ENCODE measurements at places on chromosomes 12 and 14. TPM values are rescaled to one million over a fixed set of nuclear protein-coding genes. Genes with fewer than 3 reads are reported as not detected.

DNA sequence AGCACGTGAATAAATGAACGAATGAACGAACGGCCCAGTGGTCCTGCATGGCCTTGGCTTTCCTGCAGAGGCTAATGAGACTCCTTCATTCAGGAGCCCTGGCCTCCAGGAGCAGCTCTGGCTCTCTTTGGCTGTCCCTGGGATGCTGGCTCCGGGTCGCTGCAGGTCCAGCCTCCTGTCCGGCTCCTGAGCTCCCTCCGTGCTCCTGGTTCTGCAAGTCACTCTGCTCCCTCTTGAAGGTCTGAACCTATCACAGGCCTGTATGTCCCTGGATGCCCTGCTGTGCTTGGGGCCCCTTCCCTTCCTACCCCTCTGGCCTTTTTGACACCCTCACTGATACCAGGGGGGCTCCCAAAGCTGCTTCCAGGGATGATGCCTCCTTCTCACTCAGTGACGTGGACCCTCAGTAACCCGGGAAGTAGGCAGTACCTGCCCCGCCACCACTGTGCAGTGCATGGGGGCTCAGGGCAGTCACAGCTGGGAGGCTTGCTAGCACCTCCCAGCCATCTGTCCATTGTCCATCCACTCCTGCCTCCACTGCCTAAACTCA is 133.7 kb upstream of the C14orf180 start:
- no peaks in the 10 kb centered on the region for H3K4me1 ChIP-seq
- no peak overlapping the region for H3K4me3 ChIP-seq
- no peaks in the 10 kb centered on the region for H3K36me3 ChIP-seq
- H3K27ac ChIP-seq = no peak overlapping the region

Gene OVCH1
- total RNA-seq = not detected

- H3K4me1 ChIP-seq = peaks cover 34% of the 10 kb centered on the region
- no peak for DNase-seq
- H3K27ac ChIP-seq = no peak overlapping the region
- no peak overlapping the region for H3K4me3 ChIP-seq
These were observed 11.0 kb downstream of the RESF1 start for GRCh38 chr12:31970199-31970598.

- no peaks in the 10 kb centered on the region for H3K27me3 ChIP-seq
- H3K4me3 ChIP-seq = no peak overlapping the region
- no peak overlapping the region for H3K27ac ChIP-seq
These were observed 89.9 kb downstream of the TBX5 start for GRCh38 chr12:114316076-114316475.

GRCh38 chr12:98399532-98399931 is 115.9 kb upstream of the TMPO start:
- H3K4me3 ChIP-seq = peak overlapping the region; percentile 63
- H3K36me3 ChIP-seq = no peaks in the 10 kb centered on the region
- peak overlapping the region; percentile 33 for H3K27ac ChIP-seq
- peak; percentile 48 for DNase-seq

- H3K36me3 ChIP-seq = peaks cover 11% of the 10 kb centered on the region
- DNase-seq = no peak
- H3K27me3 ChIP-seq = no peaks in the 10 kb centered on the region
- H3K4me3 ChIP-seq = no peak overlapping the region
- peaks cover 10% of the 10 kb centered on the region for H3K4me1 ChIP-seq
These were observed 75.5 kb downstream of the RAD52 start for GRCh38 chr12:873954-874353.

Gene REP15
- not detected for total RNA-seq

- no peaks in the 10 kb centered on the region for H3K4me1 ChIP-seq
- H3K27ac ChIP-seq = no peak overlapping the region
- no peak for DNase-seq
- H3K4me3 ChIP-seq = no peak overlapping the region
- no peaks in the 10 kb centered on the region for H3K36me3 ChIP-seq
- H3K27me3 ChIP-seq = no peaks in the 10 kb centered on the region
These were observed 673.0 kb upstream of the FLRT2 start for GRCh38 chr14:84856751-84857534.

DNA sequence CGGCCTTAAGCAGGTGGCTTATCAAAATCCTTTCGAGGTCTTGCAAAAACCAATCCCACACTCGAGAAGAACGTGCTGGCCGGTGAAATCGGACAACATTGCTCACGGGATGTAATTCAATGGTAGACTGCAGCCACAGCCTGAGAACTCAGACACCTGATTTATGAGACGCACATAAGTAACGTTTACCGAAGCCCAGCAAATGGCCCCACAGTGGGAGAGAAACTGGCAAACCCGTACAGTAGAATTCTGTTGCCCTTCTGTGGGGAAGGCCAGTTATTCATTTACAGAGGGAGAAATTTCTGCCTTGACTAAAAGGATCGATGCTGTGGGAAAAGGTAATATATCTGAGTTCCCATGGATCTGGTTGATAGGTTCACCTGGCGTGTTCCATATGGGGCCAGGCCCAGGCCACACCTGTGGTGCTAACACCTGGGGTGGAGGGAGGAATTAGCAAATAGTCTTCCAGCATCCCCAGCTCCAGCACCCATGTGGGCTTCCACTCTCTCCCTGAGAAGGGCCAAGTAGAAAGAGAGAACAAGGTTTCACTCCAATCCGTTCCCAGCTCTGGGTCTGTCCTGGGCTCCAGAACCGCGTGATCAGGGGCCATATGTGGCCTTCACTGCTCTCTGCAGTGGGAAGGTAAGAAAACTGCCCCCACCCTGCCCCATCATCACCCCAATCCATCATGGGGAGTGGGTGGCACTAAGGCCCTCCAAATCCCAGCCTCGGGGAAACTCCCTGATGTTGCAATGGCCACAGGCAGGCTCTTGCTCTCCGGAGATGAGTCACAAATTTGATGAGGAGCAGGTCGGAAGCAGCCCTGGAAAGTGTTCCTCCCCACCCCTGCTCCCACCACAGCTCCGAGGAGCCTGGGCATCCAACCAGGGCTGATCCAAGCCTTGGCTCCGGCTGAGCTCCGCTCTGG is 12.7 kb downstream of the BDKRB1 start:
- H3K27me3 ChIP-seq = no peaks in the 10 kb centered on the region
- no peak overlapping the region for H3K27ac ChIP-seq
- no peaks in the 10 kb centered on the region for H3K36me3 ChIP-seq
- no peak overlapping the region for H3K4me3 ChIP-seq
- DNase-seq = no peak

GRCh38 chr12:42407306-42407705 is 81.3 kb downstream of the PPHLN1 start:
- H3K36me3 ChIP-seq = peaks cover 20% of the 10 kb centered on the region
- H3K27me3 ChIP-seq = no peaks in the 10 kb centered on the region
- no peak overlapping the region for H3K27ac ChIP-seq
- no peak for DNase-seq

DNA sequence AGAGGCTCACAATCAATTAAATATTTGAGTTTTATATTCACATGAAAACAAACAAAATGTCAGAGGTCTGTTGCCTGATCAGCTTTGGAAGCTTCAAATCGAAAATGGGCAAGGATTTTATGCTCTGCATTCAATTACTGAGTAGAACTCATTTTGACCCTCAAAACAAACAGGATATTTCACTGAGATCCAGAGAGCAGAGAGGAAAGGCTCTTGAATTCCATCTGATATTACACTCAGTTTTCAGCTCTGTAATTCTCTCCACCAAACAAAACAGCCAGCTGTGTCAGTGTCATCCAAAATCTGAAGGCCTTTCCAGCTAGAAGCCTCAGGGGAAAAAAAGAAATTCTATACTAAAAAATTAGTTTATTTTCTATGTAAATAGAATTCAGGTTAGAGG is 128.6 kb upstream of the FLRT2 start:
- H3K36me3 ChIP-seq = peaks cover 1% of the 10 kb centered on the region
- no peak overlapping the region for H3K4me3 ChIP-seq
- DNase-seq = no peak
- H3K4me1 ChIP-seq = no peaks in the 10 kb centered on the region

GRCh38 chr14:93084866-93085857 is 30.6 kb downstream of the ITPK1 start:
- no peaks in the 10 kb centered on the region for H3K27me3 ChIP-seq
- H3K36me3 ChIP-seq = peaks cover 11% of the 10 kb centered on the region
- peak overlapping the region; percentile 88 for H3K27ac ChIP-seq
- peak overlapping the region; percentile 81 for H3K4me3 ChIP-seq

Gene CACNB3
- 13.4 TPM for total RNA-seq

- peak; percentile 78 for DNase-seq
- peak within 1 kb of the TSS; percentile 93 for H3K4me3 ChIP-seq
- H3K27ac ChIP-seq = peak within 1 kb of the TSS; percentile 88
- no peaks in the 10 kb centered on the region for H3K27me3 ChIP-seq
- peaks cover 19% of the 10 kb centered on the region for H3K4me1 ChIP-seq
These were observed at the start of gene REC8 for GRCh38 chr14:24171422-24172260. Gene REC8, plus strand, starts transcription at chr14:24172080. Its CDS starts 473 bp downstream, at chr14:24172553.

GRCh38 chr14:95481391-95482022 is 34.9 kb downstream of the SYNE3 start:
- H3K4me1 ChIP-seq = peaks cover 29% of the 10 kb centered on the region
- H3K27me3 ChIP-seq = no peaks in the 10 kb centered on the region
- no peak for DNase-seq

Gene NAV3
- not detected for total RNA-seq

DNA sequence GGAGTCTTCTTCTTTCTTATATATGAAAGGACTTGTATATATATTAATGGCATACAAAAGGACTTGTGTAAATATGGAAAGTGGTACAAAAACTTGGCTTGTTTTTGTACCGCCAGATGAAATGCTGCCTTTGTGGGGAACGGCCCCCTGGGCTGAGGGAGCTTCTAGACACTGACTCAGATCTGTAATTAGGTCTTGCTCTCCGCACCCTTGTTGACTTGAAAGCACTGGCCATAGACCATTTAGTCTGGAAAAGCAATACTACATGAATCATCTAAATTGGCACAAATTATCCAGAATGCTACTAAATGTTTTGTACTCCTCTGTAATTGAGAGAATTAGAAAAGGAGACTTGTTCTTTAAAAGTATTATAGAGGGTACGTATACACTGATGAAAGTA is 399.9 kb upstream of the RGS6 start:
- no peak for DNase-seq
- H3K4me1 ChIP-seq = peaks cover 1% of the 10 kb centered on the region
- no peak overlapping the region for H3K4me3 ChIP-seq
- no peaks in the 10 kb centered on the region for H3K27me3 ChIP-seq
- H3K27ac ChIP-seq = no peak overlapping the region

GRCh38 chr14:61640158-61641136 is 54.9 kb upstream of the HIF1A start:
- no peak for DNase-seq
- peaks cover 18% of the 10 kb centered on the region for H3K4me1 ChIP-seq
- H3K27ac ChIP-seq = no peak overlapping the region
- H3K4me3 ChIP-seq = no peak overlapping the region
- H3K27me3 ChIP-seq = no peaks in the 10 kb centered on the region

- H3K4me3 ChIP-seq = no peak overlapping the region
- H3K4me1 ChIP-seq = no peaks in the 10 kb centered on the region
- DNase-seq = no peak
- H3K27ac ChIP-seq = no peak overlapping the region
These were observed 69.9 kb upstream of the C14orf180 start for GRCh38 chr14:104509673-104510072.

- no peak for DNase-seq
- H3K27me3 ChIP-seq = no peaks in the 10 kb centered on the region
- no peak overlapping the region for H3K4me3 ChIP-seq
- no peaks in the 10 kb centered on the region for H3K36me3 ChIP-seq
These were observed 290.4 kb upstream of the CAND1 start for GRCh38 chr12:66978802-66979201.

Gene FAM186B
- 0.11 TPM for total RNA-seq

DNA sequence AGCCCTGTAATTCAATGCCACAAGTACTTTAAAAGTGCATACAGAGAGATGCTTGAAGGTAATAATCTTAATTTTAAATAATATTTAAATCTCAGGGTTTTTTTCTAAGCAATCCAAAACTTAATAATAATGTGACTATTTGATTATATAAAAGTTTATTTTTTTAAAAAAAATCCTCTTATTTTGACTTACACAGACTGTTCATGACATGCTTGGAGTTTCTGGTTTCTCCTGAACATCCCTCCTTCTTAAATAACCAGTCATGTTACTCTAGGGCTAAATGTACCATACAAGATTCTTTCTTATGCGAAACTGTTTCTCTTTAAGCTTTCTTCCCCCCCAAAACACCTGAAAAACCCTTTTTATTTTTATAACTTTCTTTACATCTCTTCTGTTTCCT is 58.2 kb upstream of the SLC2A13 start:
- peaks cover 7% of the 10 kb centered on the region for H3K4me1 ChIP-seq
- H3K27ac ChIP-seq = no peak overlapping the region
- DNase-seq = no peak
- no peak overlapping the region for H3K4me3 ChIP-seq
- peaks cover 5% of the 10 kb centered on the region for H3K27me3 ChIP-seq

DNA sequence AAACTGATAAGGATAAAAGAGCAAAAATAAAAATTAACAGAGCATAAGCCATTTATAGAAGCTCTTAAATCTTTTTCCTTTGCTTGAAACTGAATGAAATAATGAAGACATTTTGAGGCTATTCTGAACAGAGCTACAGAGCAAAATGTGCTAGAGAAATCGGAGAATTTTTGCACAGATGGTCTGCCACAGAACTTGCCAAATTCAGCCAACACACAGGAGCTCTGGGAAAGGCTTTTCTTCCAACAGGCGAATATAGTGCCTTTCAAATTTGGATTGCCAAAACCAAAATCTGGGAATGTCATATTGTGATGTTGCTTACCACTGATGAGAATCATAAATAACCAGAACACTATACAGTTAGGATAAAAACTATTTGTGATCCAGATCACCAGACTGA is 406.3 kb downstream of the RPL10L start:
- H3K4me1 ChIP-seq = no peaks in the 10 kb centered on the region
- H3K4me3 ChIP-seq = no peak overlapping the region
- H3K27me3 ChIP-seq = no peaks in the 10 kb centered on the region
- no peak overlapping the region for H3K27ac ChIP-seq
- H3K36me3 ChIP-seq = no peaks in the 10 kb centered on the region

GRCh38 chr12:76030341-76031080 is 1.1 kb downstream of the PHLDA1 start:
- H3K36me3 ChIP-seq = peaks cover 7% of the 10 kb centered on the region
- H3K4me1 ChIP-seq = peaks cover 28% of the 10 kb centered on the region
- peak overlapping the region; percentile 92 for H3K4me3 ChIP-seq

DNA sequence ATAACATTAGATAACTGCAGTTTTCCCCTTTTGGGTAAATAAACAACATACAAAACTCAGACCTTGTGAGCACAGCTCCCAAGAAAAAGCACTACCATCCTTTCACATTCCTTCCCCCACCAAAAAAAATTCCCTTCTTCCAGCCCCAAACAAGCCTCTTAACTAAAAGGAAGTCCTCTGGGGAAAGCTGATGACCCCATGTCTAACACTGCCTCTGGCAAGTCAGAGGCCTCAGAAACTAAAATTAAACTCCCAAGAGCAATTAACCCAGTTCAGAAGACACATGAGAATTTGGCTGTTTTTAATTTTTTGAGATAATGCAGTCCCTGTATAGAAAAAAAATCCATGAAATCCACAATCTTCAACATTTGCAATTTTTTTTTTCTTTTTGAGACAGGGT is 127.7 kb downstream of the SPTSSA start:
- H3K4me1 ChIP-seq = peaks cover 6% of the 10 kb centered on the region
- no peaks in the 10 kb centered on the region for H3K36me3 ChIP-seq

Gene GPR68
- 23.0 TPM for total RNA-seq
